ENCODE measurements at places on chromosomes 6 and 20.

GRCh38 chr6:108945681-108946159 is 97.5 kb downstream of the ARMC2 start:
- no peak for DNase-seq

GRCh38 chr20:62243106-62243505 is 4.8 kb downstream of the OSBPL2 start:
- DNase-seq = no peak

DNA sequence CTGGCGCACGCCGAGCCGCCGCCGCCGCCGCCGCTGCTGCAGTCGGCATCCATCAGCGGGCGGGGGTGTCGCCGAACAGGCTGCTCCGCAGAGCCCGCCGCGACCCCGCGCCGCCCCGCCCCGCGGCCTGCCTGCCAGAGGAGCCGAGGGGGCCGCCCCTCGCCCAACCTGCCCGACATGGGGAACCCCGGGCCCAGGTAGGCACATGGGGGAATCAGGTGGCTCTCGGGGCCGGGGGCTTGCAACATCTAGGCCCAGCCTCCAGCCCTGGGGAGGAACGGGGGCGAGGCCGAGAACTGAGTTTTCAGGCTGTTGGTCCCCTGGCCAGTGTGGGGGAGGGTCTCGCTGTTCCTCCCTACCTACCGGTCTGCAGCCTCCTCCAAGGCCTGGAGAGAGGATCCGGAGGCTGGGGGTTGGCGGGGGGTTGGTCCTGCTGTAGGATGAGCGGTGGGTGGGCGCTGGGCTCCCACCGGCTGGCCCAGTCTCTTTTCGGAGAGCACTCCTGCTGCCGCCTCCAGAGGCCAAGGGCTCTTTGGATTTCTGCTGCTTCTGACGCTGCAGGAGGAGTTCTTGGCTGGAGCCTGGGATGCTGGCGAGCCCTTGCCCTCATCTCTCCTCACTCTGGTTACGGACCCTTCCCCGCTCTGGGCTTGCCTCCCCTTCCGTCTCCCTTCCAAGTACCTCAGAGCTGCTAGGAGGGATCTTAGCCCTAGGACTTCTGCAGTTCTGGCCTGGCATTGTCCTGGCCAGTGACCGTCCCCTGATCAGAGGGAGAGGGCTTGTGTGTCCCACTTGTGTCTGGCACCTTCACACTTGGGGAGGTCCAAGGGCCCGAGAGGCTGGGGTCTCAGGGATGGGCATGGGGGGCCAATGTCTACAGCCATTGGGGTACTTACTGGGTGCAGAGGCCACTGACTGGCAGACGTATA is at the start of gene EPB41L1:
EPB41L1 (plus strand) TSS at position 41 of the 929 bp plus-strand sequence. CDS start 19,038 bp downstream, outside the sequence.
- no peak for DNase-seq

DNA sequence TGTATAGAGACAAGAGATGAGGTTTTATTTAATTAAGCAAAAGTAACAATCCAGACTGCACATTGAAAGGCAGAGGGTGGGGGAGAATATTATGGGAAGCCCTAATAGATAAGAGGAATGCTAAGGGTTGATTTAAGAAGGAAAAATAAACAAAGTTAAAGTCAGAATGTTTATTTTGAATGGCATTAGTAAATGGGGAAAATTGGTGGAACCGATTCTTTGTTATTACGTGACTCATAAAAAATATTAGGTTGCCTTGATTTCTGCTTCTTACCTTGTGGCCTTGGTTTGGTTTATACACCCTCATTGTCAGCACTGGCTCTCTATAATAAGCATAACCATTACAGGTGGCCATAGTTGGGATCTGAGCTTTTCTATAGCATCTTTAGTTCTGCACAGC is 674.8 kb upstream of the CITED2 start:
- DNase-seq = no peak

GRCh38 chr20:62738025-62738881 is 29.6 kb downstream of the NTSR1 start:
- DNase-seq = no peak

GRCh38 chr6:129321303-129321702 is 388.7 kb downstream of the ARHGAP18 start:
- no peak for DNase-seq

DNA sequence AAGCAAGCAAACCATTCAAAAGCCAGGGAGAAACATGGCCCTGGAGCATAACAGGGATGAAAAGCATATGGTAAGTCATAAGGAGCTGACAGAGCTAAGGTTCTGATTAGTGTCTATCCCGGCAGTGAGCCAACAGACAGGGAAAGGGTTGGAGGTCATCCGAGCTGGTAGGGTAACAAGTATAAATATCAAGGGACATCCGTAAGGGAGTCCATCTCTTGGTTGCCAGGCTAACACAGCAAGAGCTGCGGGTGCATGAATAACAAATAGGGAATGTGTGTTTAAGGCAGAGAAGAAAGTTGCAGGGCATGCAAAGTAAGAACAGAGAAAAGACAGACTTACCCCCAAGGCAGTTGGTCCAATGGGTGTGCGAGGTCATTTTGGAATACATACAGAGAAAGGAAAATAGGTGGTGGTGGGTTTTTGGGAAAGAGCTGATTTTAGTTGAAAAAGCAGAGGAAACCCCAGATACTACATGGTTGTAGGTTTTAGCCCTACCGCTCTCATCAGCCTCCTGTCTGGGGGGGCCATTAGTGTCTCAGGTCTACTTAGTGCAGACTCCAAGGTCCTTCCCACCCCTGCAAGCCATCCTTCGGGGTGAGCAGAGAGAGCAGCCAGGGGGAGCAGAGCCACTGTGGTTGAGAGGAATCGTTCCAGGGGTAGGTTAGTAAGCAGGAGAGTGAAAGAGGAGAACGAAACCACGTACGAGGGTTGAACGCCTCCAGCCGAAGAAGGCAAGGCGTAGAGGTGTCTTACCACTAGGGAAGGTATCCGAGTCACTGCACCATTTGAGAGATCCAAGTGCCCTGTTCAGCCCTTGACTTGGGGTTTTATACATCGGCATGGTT is at the start of gene ERVFRD-1:
ERVFRD-1 (minus strand) TSS at position 805 of the 848 bp plus-strand sequence. CDS start 6,415 bp downstream, outside the sequence.
- DNase-seq = no peak

GRCh38 chr6:130560231-130560630 is 194.4 kb downstream of the TMEM200A start:
- DNase-seq = no peak

GRCh38 chr20:20699144-20699543 is 13.3 kb downstream of the RALGAPA2 start:
- no peak for DNase-seq

DNA sequence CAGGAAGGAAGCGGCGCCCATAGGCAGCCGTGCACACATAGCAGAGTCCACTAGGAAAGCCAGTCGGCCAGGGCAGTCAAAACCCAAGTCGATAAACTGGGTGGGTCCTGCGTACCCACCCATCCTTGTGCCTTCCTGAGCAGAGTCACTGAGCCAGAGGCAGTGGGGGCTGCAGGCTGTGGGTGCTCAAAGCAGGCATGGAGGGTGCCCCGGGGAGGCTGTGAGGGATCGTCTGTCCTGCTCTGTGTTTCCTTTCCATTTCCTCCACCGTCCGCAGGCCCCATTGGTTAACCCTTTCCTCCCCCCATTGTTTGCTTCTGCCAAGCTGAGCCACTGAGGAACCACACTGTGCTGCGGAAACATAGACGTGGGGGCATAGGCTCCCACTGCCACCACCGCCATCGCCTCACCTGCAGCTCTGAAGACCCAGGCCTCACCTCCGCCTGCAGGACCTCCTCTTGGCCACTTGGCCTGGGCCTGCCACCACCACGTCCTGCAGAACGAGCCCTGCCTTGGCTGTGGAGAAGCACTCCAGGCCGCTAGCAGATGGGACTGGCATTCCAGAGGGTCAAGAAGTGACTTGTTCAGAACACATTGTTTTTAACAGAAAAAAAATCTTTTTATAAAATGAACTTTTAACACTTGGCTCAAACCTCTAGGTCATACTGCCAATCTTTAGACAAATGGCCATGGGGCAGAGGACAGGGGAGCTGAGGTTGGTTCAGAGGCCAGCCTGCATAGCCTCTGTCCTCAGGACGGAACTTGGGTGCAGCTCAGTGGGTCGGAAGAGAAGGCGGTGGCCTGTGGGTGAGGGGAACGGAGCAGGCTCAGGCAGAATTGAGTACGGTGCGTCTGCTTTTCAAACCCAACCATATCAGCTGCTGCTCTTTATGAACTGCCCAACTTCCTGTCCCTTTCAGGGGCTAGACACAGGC is 52.6 kb downstream of the TCP11 start:
- no peak for DNase-seq

DNA sequence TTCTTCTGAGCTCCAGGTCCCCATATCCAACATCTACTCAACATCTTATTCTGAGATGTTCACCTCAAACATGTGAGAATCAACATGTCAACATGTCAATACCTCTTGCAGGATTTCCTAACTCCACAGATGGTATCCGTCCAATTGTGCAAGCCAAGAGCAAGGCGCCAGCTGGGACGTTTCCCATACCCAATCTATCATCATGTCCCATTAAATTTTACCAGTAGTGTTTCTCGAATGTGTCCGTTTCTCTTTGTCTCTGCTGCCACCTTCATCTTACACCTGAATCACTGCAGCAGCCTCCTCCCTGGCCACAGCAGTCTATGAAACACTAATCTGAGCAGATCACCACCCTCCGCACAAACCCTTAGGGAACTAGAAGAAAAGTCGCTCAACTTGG is 78.0 kb upstream of the RPS6KA2 start:
- DNase-seq = no peak

DNA sequence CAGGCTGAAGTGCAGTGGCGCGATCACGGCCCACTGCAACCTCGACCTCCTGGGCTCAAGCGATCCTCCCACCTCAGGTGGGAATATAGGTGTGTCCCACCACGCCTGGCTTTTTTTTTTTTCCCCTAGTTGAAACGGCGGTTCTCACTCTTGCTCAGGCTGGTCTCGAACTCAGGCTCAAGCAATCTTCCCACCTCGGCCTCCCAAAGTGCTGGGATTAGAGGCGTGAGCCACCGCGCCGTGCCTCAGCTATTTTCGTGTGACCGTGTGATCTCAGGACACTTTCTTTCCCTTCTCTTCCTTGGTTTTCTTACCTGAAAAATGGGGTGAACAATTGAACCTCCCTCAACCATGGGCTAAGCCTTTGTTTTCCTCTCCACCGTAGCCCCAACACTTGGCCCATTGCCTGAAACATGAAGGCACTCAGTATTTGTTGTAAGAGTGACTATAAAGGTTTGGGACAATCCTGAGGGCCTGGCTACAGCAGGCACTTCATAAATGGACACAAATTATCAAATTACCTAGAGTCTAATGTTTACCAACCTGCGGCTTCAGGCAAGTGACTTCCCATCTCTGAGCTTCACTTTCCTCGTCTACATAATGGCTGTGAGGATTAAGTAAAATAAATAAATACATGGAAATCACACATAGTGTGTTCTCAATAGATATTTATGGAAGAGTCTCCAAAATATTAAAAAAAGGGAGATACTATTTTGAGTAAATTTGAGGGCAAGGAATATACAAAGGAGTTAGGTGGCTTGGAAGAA is 31.4 kb upstream of the ID1 start:
- peak; percentile 79 for DNase-seq

- no peak for DNase-seq
These were observed 292.6 kb upstream of the PTCHD4 start for GRCh38 chr6:48403587-48403986.

- DNase-seq = no peak
These were observed 193.0 kb upstream of the SGK1 start for GRCh38 chr6:134510920-134511319.

DNA sequence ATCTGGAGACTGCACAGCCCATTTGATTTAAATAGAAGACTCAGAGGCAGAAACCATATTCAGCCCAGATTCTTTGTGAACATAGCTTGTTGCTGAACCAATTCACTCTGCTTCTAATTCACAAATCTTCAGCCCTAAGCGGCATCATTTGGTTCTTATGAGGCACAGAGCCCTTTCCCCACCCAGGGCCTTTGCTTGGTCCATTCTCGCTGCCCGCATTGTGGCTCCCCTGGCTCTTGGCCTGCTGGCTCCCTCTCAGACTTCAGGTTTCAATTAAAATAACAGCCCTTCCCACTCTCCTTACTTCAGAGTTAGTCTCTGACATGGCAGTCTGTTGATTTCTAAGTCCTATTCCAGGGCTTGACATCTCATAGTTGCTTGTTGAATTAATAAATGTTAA is 9.4 kb upstream of the TMEM14A start:
- no peak for DNase-seq

- no peak for DNase-seq
These were observed 9.7 kb downstream of the MAPRE1 start for GRCh38 chr20:32829311-32830005.

DNA sequence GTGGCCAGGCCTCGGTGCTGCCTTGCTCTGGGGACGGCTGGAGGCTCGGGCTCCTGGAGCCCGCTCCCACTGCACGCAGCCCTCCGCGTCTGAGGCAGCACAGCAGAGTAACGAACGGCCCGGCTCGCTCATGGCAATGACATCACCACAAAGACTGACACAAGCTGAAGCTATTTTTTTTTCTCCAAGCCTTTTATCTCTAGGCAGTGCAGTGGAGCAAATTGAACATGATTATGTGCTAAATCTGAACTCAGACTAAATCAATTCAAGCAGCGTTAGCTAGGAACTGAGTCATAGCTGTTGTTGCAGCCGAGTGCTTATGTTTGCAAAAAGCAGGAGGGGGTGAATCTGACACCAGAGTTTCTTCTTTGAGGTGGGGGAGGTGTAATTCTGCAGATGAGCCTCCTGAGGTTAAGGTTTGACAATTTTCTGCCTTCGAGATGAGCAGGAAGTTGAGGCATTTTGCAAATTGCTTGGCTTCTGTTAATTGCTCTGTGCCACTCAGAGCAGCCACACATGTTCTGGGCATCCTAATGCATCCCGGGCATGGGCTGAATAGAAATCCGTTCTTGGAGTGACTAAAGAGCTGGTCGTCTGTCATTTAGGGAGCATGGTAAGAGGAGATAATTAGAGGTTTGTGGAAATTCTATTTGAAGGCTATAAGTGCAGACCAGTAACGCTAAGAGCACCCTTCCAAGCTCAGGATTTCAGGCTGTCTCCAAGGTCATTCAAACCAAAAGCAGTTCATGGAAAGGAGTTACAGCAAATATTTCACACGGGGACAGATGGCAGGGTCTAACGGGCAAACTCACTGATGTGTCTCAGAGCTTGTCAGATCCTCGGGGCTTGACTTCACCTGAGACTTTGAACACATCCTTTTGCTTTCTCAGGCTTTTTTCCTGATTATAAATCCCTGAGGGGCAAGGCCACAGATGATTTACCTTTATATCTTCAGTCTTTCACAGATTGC is 155.1 kb upstream of the ENPP5 start:
- peak; percentile 86 for DNase-seq

DNA sequence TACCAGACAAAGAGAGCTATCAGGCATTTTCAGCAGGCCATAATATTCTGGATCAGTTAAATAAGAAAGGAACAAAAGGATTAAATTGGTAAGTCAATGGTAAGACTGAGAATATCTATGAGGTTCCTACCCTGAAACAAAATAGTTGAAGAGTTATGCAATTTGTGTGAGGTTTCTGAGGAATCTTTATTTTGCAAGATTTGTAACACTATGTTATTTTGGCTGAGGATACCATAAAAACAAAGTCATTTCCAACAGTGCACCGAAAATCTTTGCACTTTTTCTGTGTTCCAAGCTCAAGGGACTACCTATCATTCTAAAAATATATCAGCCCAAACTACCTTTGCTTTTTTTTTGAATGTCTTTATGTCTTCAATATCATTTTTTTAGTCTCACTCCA is 383.3 kb upstream of the CITED2 start:
- DNase-seq = no peak

All from NCI-H1417 treated with DMSO at 0.1 percent for 48 hours (cell line).